ENCODE measurements at places on chromosomes 2 and 18.

DNA sequence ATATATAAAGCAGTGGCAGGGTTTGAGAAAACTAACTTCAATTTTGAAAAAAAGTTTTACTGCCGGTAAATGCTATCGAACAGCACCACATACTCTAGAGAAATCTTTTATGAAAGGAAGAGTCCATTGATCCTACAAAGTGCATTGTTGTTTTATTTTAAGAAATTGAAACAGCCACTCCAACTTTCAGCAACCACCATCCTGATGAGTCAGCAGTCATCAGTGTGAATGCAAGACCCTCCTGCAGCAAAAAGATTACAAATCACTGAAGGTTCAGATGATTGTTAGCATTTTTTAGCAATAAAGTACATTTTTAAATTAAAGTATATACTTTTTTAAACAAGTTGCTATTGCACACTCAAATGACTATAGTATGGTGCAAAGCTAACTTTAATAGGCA, 1017.7 kb upstream of the CRIM1 start:
- DNase-seq, result no peak

GRCh38 chr2:33605056-33605455, 6.0 kb upstream of the FAM98A start:
- DNase-seq, result no peak

DNA sequence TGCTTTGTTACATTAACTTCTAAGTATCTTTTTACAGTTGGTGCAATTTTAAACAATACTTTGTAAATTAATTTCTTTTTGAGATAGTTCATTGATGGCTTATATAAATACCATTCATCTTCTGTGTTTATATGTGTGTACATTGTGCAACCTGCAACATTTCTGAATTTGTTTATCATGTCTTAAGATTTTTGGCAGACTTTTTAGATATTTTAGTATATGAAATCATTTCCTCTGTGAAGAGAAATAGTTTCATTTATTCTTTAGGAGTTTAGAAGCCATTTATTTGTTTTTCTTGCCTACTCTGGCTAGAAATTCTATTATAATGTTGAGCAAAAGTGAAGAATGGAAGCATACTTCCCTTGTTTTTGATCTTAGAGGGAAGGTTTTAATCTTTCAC, 337.8 kb upstream of the DSEL start:
- no peak for DNase-seq

GRCh38 chr18:80254971-80255500, 7.7 kb upstream of the PARD6G start:
- DNase-seq, result no peak
